ENCODE measurements at places on chromosomes 1 and 21. TPM values are rescaled to one million over a fixed set of nuclear protein-coding genes. Genes with fewer than 3 reads are reported as not detected.

IGSF9 gene
- total RNA-seq = 7.7 TPM

PKN2 gene
- total RNA-seq = 47.8 TPM

FCRLA gene
- not detected for total RNA-seq

SLC19A2 gene
- 20.9 TPM for total RNA-seq

TNFRSF25 gene
- 13.3 TPM for total RNA-seq

DNALI1 gene
- total RNA-seq = 3.4 TPM
